ENCODE measurements at places on chromosomes 3 and 15.

DNA sequence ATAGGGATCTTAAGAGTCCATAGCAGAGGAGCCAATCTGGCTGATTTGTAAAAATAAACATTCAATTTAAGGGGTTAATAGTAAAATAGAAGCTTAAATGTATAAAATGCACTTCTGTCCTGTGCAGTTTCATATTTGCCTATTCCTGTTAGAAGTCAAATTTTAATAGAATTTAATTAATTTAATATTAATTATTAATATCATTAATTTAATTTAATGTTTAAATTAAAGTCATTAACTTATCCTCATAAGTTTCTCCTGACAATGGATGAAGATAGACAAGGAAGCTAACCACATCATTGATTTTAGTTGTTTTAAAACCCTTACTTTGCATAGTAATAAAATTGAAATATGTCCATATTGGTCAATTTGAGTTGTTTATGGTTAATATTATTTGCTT is 1096.2 kb upstream of the EPHA6 start:
- DNase-seq = no peak

DNA sequence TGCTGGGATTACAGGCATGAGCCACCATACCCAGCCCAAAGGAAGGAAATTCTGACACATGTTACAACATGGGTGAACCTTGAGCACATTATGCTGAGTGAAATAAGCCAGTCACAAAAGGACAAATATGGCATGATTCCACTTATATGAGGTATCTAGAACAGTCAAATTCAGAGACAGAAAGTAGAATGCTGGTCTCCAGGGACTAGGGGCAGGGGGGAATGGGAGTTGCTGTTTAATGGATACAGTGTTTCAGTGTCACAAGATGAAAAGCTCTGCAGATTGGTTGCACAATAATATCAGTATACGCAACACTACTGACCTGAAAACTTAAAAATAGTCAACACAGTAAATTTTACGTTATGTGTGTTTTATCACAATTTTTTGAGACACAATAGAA is 4.1 kb downstream of the SPATA12 start:
- no peak for DNase-seq

DNA sequence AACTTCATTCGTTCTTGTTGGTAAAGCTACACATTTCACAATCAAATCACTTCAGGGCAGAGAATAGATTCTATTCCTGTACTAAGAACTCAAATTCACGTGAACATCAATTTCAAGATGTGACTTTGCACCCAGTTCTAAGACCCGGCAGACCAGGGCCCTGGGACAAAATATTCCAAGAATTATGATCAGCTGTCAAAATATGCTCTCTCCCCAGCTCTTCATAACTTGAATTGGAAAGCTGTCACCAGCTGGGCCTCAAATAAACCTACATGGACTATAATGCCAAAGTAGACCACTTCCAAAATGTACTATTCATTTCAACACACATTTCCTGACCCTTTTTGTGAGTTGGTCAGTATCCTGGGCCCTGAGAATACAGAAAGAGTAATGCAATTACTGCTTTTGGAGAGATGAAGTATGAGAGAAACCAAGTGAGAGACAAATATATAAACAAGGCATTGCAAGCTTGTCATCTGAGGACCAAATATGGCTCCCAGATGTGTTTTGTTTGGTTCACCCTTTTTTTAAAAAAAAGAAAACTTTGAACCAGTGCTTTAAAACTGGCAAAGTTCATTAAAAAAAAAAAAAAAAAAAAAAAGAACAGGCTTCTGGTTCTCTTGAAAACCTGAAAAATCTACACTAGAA is 14.9 kb downstream of the MAGI1 start:
- no peak for DNase-seq

- DNase-seq = no peak
Measured at GRCh38 chr3:50233176-50233575, 2.8 kb upstream of the GNAI2 start.

Measured in left kidney (tissue), 8 donors.